ENCODE measurements at places on chromosomes 4 and X.

DNA sequence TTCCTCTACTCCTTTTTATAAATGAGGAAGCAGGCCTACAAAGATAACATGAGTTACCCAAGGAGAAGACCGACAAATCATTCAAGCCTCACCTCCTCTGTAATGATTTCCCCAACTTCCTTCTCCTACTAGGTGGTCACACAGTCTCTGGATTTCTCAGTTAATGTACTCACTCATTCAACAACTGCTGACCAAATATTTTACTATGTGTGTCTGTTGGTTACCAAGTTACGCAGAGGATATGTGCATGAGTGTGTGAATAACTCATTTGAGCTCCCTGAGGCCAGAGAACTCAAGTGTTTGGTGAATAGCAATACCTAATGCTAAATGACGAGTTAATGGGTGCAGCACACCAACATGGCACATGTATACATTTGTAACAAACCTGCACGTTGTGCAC is 10.4 kb downstream of the CASK start:
- no peak for DNase-seq

GRCh38 chr4:139951021-139951420 is 203.0 kb downstream of the MAML3 start:
- DNase-seq, result no peak

GRCh38 chr4:13922459-13922858 is 294.9 kb upstream of the BOD1L1 start:
- no peak for DNase-seq

DNA sequence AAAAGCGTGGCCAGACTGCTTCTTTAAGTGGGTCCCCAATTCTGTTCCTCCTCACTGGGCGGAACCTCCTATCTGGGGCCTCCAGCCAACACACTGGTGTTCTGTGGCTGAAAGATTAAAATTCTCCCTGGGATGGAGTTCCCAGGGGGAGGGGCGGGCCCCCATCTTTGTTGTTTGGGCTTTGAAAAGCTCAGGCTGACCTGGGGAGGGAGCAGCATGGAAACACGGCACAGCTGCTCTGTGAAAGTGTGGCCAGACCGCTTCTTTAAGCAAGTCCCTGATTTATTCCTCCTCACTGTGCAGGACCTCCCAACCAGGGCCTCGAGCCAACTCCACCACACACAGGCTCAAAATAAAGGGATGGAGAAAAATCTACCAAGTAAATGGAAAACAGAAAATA is 219.5 kb downstream of the TMEM47 start:
- DNase-seq, result no peak

DNA sequence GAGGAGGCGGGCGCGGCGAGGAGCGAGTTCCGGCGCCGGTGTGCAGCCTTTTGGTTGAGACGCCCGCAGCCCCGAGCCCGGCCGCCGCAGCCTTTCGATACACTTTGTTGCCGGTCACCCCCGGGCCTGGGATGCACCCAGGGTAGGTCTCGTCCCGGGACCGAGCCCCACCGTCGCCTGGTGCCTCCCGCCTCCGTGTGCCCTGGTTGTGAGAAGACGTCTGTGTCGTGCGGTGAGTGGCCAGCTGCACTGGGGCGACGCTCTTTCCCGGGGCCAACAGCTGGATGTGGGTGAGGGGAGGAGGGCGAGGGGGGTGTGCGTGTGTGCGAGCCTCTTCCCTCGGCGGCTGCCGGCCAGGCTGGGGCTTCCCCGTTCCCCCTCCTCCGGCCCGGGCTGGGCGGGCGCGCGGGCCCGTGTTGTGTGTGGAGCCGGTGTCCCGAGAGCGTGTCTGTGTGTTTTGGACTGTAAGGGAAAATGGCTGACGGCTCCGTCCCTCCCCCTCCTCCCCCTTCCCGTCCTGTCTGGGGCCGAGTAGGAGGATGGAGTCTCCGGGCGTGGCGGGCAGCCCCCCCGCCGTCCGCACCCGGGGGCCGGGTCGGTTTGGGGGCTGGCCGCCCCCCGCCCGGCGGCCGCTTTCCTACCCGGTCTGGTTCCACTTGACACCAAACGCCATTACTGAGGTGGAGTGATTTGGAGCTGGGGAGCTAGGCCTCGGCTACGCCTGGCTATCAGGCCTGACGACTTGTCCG is 807 bp downstream of the USP9X start:
- DNase-seq, result peak; percentile 60

All from left colon (tissue), 2 donors.